Dermis blood vessel endothelial cell (primary cell): ENCODE measurements at places on chromosomes 2 and 18.

GRCh38 chr18:36155851-36156757, 26.4 kb downstream of the ELP2 start:
- no peak for DNase-seq

GRCh38 chr2:100844514-100844913, 24.6 kb downstream of the NPAS2 start:
- DNase-seq = no peak

DNA sequence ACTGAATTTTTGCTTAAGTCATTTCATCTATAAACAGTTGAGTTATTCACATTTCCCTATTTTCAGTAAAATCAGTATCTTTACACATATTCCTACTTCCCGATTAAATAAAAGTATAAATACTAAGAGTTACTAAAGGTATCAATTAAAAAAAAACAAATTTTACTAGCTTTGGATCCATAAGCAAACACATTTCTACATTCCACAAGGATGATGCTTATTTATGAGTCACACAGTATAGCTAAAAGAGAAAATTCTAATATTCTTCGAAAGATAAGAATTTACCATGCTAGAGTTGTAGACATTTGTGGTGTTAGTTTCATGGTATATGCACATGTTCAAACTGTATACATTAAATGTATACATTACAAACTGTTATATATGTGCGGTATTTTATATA, 23.7 kb downstream of the PGAP1 start:
- DNase-seq = no peak

- no peak for DNase-seq
Observed at GRCh38 chr18:44507729-44508325, 172.9 kb upstream of the SETBP1 start.

GRCh38 chr2:132593171-132593570, 76.8 kb downstream of the LYPD1 start:
- DNase-seq = no peak

- no peak for DNase-seq
Observed at GRCh38 chr2:98438190-98439133, 6.2 kb upstream of the INPP4A start.

DNA sequence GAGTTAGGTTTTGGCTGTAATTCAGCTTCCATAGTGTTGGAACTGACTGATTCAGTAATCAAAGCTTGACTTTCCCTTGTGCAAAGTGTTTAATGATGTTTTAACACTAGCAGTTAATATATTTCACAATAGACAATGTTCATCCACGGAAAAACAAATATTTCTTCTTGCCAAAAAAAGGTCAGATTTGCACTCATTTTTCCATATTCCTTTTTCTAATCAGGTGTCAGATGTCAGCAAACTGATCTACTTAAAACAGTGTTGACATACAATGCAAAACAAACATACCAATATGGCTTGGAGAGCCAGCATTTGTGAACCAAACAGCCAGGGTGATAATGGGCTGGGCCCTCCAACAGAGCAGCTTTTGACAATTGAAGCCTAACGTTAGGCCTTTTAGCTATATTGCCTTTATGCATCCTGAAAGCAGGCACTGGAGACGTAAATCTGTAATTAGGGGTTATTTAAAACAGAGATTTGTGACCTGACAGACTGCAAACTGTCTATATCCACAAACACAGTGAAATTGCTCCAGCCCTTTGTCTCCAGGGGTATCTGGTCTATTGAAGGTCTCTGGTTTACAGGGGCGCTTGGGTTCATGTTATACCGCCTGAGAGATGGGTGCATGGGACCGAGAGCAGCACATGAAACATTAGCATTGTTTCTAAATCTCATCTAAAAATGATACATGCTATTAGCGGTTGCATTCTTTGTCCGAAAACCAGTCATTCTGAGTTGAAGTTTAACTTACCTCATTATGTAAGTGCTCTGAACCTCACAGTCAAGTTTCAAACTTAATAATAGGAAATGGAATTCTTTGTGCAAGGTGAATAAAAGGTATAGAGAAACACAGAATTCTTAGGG, 7.1 kb upstream of the CDCA7 start:
- no peak for DNase-seq

GRCh38 chr2:152335726-152336118, 748 bp downstream of the FMNL2 start:
- no peak for DNase-seq

GRCh38 chr2:231720987-231721966, 13.0 kb downstream of the PTMA start:
- no peak for DNase-seq
